ENCODE measurements at places on chromosomes 7 and 10. TPM values are rescaled to one million over a fixed set of nuclear protein-coding genes. Genes with fewer than 3 reads are reported as not detected.
A peak's percentile ranks its signal among the peaks of the same experiment; 100 is the strongest.

DNA sequence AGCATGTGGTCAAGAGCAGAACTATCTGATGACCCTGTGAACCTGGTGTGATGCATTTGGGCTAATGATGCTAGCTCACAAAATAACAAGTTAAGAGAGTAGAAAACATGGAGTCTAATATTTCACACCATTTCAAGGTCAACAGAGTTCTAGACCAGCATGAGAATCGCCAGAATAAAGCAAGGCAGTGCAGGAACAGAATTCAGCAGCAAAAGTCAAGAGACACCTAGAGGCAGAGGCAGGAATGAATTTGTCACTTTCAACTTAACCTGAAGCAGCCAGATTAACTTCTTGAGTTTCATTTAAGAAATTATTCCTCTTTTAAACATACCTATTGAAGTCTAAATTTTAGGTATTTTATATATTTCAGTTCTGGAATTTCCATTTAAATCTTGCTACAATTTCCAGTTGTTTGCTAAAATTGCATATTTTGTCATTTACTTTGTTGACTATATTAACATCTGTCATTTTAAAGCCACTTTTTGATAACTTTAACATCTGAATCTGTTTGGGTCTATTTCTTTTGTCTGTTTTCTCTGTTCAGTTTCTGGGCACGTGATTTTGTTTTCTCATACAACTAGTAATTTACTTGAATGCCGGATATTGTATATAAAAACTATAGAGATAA lies 44.2 kb upstream of the PRSS58 start:
- no peak for DNase-seq

DNA sequence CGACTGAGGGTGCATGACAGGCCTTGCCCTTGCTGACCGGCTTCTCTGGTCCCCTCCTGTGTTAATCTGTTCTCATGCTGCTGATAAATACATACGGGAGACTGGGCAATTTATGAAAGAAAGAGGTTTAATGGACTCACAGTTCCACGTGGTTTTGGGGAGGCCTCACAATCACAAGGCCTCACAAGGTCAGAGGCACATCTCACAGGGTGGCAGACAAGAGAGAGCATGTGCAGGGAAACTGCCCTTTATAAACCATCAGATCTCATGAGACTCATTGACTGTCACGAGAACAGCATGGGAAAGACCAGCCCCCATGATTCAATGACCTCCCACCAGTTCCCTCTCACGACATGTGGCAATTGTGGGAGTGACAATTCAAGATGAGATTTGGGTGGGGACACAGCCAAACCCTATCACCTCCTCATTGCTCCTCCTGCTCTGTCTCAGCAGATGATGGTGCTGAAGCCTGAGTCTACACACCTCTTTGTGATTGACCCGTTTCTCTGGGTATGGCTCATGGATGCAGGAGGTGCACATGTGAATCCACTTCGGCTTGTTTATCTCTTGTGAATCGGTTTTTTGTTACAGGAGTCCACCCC lies 547.8 kb downstream of the DNAJB6 start:
- no peak for DNase-seq

NME8 gene
- not detected for total RNA-seq

DNA sequence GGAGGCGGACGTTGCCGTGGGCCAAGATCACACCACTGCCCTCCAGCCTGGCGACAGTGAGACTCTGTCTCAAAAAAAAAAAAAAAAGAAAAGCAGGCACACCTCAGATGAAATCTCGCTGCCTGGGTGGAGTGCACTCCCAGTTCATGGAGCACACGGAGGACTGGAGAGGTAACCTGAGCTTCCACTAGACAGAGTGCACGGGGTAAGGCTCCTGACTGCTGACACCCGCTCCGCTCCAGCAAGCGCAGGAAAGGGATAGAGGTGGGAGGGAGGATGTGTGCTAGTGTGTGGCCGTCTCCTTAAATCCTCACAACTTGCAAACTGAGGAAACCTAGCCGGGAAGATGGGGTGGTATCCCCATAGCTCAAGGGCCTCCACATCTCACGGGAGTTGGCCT lies 50.8 kb downstream of the FAM53B start:
- DNase-seq: no peak

ZDHHC6 gene
- 40.3 TPM for total RNA-seq

DNA sequence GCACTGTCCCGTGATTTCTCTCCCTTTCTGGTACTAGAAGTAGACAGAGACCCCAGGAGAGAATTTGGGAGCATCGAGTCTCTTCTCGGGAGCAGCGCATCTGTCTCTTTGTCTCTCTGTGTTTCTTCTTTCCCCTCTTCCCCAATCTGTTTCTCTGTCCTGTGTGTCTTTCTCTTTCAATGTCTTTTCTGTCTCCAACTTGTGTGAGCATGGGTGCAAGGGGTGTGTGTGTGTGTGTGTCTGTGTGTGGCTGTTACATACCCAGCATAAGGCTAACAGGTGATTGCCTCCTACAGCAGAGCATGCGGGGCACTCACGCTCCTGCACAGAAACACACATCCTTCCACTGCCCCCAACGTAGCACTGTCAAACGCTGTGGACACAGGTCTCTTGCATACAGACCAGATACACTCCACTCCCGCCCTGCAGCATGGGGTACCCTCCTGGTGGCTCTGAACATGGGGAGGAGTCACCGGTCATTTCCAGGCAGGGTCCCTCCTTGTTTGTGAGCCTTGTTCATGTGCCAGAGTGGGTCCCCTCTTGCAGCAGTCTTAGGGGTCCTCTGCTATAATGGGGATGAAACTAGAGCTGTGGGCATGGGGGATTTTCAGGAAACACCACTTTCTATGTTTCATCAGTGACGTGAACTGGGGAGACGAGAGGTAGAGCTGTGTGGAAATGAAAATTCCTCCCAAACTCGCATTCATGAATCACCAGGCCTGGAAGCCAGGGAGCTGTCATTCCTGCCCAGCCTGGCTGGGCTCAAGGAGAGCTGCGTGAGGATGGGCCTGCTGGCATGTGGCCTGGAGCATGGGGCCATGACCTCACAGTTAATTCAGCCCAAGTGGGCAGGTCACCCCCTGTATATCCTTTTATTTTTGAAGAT lies 980 bp downstream of the ADAMTS14 start:
- no peak for DNase-seq

GTF2IRD2 gene
- 18.8 TPM for total RNA-seq

DNA sequence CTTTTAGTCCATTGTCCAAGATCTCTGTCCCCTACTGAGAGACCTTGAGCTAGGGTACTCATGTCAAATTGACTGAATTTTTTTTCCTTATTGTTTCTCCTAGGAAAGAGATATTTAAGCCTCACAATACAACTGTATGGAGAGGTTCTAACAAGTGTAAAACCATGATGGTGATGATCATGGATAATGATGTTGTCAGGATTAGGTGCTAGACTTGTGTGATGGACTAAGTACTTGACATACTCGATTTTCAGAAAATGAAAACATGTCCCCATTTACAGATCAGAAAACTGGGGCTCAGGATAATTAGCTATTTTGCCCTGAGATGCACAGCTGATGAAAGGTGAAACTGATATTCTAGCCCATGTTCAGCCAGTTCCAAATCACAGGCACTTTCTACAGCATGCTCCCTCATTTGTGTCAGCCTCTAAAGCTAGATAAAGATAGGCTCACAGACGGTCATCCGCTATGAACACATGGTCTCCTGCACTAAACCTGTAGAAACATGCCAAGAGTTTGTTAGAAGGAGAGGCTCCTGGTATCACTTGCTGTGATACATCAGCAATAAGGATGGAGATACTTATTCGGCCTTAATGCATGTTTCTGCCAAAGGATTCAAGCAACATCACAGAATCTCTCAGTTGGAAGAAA lies 67.6 kb downstream of the CREB3L2 start:
- DNase-seq: no peak

- no peak for DNase-seq
Measured at GRCh38 chr7:112547916-112548315, 67.1 kb downstream of the LSMEM1 start.

DNA sequence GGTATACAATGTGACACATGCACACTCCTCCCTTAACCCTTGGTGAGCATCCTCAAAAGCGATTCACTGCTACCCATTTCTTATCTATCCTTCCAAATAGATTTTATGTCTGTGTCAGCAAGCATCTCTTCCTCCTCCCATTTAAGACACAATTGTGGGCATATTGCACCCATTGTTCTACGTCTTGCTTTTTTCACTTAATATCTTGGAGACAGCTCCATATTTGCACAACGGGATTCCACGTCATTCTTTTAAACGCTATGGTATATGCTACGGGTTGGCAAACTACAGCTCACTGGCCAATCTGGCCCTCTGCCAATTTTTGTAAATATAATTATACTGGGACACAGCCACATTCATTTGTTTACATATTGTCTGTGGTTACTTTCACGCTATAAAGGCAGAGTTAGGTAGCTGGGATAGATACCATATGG lies 88.6 kb downstream of the RNF216 start:
- peak; percentile 91 for DNase-seq

All from Panc1 (cell line).